T-helper 1 cell (primary cell): ENCODE measurements at places on chromosomes 3 and 15.
A peak's percentile ranks its signal among the peaks of the same experiment; 100 is the strongest.

DNA sequence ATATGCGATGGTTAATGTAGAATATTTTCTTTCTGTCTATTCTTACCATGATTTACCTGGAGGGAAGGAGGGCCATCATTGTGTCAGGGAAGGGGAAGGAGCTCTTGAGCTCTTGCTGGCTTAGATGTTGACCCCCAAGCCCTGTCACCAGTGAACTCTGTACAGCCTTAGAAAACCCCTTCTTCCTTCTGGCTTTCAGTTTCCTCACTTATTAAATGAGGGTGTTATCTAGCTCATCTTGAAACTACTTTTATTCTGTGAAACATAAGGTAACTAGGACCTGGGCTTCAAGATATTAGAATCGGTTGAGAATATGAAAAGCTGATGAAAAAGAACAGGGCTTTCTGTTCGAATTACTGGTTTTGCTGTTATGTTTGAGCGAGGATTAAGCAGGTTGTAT is 25.1 kb upstream of the UTS2B start:
- DNase-seq = no peak

- DNase-seq = no peak
These were observed 14.5 kb downstream of the ARHGEF26 start for GRCh38 chr3:154135511-154136173.

GRCh38 chr3:117927825-117928224 is 1106.8 kb downstream of the IGSF11 start:
- no peak for DNase-seq

GRCh38 chr3:139985576-139985975 is 50.6 kb downstream of the CLSTN2 start:
- no peak for DNase-seq

DNA sequence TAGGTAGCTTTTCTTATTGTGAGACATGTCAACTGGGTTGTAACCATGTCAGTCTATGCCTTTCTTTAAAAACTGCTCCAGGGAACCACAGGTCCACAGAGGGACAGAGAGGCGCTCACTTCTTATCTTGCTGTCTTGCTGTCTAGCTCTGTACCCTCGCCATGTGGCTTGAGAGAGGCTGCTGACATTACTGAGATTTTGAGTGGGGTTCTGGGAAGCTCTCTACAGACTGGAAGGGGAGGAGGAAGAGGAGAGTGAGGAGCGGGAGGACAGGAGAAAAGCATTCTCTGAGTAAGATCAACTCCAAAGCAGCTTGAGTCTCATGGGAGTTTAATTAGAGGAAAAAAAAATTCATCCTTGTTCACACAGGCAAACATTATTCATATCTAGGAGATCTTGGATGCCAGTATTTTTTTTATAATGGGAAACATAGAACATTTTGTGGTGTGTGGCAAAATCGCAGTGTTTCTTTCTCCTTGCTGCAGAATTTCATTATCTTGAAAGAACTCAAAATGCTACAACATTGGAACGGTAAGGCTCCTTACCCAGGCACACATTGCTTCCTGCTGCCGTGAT is 1037.0 kb upstream of the NR2F2 start:
- DNase-seq = no peak

- no peak for DNase-seq
These were observed 162.3 kb upstream of the NR2E3 start for GRCh38 chr15:71648095-71648494.

GRCh38 chr3:111936967-111937366 is 41.9 kb upstream of the ABHD10 start:
- no peak for DNase-seq

GRCh38 chr3:50737906-50738598 is 63.3 kb downstream of the DOCK3 start:
- DNase-seq = no peak

DNA sequence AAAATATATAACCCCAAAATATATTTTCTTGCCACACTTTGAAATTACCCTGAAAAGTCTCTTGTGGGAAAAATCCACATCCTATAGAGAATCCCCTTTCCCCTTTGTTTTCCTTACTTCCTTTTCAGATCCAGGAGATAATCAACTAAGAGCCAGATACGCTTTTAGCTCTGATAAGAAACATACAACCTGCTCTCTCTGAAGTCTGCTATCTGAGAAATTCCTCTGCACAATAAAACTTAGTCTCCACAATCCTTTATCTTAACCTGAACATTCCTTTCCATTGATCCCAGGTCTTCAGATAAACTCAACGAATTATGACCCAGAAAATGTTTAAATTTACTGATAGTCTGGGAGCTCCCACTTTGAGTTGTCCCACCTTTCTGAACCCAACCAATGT is 233.4 kb upstream of the SETMAR start:
- no peak for DNase-seq

DNA sequence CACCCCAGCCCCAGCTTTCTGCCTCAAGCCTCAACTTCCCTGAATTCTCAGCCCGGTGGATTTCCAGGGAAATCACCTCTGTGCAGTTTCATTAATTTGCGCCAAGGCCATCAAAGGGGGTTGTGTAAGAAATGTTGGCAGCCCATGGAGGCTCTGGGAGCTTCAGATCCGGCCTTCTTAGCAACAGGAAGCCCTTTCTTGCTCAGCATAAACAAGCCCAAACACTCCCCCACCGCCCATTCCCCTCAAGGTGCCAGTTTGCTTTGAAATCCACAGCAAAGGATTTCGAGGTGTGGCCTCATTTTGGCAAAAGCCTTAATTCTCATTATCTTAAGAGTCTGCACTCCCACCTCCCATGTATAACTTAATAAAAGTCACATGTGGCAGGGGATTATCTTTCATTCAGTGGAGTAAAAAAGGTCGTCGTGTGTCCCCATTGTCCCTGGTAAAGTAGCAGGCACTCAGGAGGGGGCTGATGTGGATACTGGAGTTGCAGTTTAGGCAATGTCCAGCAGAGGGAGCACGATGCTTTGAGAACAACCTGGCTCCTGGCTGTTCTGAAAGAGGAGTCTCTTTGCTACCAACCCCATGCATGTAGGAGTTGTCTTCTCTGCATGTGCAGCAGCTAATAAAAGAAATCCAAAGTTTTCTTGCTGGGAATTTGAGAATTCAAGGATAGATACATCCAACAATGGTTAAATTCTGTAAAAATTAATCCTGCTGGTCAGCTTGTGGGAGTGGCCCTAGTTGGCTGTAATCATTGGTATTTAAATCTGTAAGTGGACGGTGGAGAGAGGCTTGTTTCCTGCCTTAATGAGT is 39.5 kb downstream of the EBLN2 start:
- DNase-seq = peak; percentile 50

DNA sequence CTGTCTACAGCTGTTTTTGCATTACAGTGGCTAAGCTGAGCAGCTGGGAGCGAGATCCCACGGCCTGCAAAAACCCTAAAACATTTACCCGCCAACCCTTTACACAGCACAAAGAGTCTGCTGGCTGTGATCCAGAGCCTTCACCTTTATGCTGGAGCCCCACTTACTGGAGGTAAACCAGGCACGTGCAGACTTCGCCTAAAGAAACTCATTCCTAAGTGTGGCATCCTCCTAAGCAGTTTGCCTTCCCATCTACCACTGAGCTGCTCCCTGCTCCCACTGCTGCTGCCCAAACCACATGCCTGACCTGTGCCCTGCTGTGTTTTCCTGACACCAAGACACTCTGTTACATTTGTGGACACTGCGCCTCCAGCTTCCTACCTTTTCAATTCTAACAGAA is 53.0 kb downstream of the CHSY1 start:
- no peak for DNase-seq

GRCh38 chr3:160129459-160130061 is 95.7 kb upstream of the C3orf80 start:
- no peak for DNase-seq

DNA sequence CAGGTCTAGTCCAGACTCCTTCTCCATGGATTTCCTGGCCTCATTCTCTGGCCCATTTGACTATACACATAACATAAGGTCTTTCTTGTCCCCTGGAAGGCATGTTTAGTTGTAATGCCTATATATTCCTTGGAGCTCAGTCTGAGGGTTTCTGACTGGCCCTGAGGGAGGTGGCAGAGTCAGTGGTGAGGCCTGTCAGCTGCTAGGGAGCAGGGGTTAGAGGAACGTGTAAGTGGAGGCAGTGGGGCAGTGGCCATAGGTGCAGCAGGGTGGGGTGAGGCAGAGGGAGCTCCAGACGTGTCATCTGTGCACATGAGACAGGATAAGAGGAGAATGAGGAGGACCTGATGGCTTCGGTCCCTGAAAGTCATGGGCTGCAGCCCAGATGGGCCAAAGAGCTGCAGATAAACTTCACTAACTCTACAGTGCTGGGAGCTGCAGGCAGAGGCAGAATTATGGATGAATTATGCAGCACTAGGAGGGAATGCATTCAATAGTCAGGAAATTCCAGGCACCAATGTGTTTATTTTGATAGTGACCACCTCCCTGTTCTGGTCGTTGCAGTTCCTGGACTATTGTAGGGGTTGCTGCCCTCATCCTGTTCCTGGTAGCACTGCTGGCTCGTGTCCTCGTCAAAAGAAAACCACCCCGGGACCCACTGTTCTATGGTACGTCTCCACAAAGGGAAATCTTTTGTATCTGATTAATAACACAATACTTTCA is 4.9 kb downstream of the TM6SF1 start:
- DNase-seq = no peak

GRCh38 chr3:13728487-13728886 is 151.4 kb downstream of the WNT7A start:
- no peak for DNase-seq

GRCh38 chr3:34408088-34408487 is 609.7 kb downstream of the PDCD6IP start:
- no peak for DNase-seq

GRCh38 chr3:129463716-129464115 is 23.7 kb downstream of the IFT122 start:
- no peak for DNase-seq

DNA sequence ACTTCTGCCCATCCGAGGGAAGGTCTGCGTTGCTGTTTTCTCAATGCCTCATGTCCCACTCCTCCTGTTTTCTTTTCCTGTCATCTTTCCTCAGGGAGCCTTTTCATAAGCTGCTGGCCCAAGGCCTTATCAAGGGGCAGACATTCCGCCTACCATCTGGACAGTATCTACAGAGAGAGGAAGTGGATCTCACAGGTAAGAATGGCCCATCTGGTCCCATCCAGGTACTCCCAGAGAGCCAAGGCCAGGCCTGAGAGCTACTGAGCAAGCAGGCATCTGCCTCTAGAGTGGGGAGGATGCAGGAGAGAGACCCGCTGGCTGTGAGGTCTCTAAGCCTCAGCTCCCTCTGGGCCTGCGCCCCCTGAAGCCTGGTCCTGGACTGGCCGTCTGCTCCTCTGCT is 81.5 kb upstream of the LIMD1 start:
- DNase-seq = no peak

DNA sequence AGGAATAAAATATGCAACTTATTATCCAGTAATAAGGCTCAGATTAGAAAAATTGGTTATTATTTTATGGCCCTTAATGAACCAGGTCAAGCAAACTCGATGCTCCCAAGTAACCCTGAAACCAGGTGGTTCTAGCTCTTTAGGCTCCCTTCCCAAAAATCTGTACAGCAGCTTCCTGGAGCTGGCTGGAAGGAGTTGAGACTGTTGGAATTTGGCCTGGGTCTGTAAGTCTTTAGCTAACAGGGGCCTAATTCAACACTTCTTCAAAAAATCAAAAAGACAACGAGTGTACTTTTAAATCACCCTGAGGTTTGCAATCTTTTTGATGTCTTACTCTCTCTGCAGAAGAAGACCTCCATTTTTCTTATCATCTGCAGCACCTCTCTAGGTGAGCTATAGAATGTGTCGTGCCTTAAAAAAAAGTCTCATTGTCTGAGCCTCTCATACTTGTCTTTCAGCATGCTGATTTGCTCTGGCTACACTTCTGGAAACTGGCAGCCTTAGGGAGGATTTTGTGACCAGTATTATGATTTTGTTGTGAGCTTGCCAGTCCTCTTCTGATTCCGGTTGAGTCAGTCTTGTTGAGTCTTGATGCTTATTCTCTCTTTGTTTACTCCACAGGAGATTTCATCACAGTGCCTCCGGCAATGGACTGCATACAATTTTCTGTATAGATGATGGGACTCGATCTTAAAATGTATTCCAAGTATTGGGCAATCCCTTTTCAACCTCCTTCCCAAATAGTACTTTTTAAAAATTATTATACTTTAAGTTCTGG is 235.0 kb upstream of the KBTBD8 start:
- DNase-seq = no peak

GRCh38 chr15:41567862-41568261 is 8.8 kb downstream of the TYRO3 start:
- DNase-seq = no peak

DNA sequence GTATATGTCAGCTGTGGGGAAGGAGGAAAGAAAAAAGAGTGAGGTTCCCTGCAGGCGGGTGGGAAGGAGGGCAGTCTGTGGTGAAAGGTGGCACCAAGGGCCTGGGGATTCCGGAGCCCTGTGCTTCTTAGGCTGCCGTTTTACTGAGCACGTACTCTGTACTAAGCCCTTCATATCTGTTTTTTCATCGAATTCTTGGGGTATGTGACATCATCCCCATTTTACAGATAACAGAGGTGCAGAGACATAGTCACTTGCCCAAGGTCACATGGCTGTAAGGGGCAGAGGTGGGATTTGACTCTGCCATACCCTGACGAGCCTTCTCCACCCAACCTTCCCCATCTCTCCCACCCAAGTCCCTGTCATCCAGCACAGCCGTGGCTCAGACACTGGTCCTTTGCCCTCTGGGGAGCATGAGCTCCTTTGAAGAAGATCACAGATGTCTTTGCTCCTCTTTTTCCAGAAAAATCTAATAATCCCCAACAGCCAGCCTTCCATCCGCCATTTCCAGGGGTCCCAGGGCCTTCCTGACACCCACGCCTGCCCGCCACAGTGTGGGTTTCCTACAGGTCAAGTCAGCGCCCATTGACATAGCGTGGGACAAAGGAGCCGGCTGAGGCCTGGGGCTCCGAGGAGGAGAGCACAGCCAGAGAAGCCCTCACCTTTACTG is 24.2 kb downstream of the CYP11A1 start:
- DNase-seq = no peak
